ENCODE measurements at places on chromosomes 3 and 15.

GRCh38 chr3:42666577-42666998 is 13.1 kb downstream of the ZBTB47 start:
- DNase-seq = no peak

GRCh38 chr3:32495085-32495484 is 7.6 kb downstream of the CMTM6 start:
- DNase-seq = no peak

DNA sequence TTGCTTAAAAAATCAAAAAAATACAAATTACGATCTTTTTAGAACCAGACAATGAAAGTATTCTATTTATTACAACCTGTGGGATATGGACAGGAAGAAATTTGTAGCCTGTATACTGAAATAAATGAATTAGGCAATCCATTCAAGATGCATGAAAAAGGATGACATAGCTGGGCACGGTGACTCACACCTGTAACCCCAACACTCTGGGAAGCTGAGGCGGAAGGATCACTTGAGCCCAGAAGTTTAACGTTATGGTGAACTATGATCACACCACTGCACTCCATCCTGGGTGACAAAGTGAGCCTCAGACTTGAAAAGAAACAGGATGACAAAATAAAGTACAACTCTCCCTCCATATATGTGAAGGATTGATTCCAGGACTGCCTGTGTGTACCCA is 74.1 kb downstream of the MSL2 start:
- no peak for DNase-seq

GRCh38 chr3:37028329-37028728 is 35.0 kb downstream of the MLH1 start:
- DNase-seq = no peak

- DNase-seq = no peak
Observed at GRCh38 chr3:156311930-156312329, 191.6 kb downstream of the KCNAB1 start.

DNA sequence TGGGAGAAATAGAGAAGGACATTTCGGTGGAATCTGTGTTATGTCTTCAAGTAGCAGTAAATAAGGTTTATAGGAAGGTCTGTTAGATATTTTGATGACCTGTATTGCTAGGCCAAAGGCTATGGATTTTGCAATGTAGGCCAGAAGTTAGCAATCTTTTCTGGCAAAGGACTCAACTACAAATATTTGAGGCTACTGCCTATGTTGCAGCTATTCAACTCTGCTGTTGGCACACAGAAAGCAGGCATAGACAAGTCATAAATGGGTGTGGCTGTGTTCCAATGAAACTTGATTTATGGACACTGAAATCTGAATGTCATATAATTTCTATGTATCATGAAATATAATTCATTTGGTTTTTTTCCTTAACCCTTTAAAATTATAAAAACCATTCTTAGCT is 438.7 kb upstream of the C2CD4B start:
- no peak for DNase-seq

DNA sequence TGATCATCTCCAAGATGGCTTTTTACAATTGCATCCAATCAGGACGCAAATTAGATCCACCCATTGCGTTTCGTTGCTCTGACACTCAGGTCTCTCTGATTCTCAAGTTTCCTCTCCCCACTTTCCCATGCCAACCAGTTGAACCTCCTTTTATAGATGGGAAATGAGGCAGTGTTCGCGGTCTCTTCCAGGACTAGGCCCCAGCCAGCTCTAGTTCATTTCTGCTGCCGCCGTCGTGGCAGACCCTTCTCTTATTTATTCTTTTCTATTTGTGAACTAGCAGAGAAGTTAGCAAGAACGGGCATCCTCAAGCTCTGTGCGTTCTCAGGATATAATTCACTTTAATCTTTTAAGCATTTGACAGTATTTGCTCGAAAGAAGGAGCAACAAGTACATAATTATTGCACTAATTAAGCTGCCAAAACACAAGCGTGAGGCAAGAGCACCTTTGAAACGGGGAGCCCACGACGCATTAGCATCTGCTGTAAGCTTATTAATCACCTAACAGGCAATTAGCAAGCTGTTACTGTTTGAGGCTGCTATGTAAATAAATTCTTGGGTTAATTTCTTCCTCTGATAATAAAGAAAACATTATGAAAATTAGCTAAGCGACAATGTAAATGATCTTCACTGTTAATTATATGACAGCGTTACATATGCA is 246.4 kb upstream of the TLE3 start:
- DNase-seq = peak; percentile 51

DNA sequence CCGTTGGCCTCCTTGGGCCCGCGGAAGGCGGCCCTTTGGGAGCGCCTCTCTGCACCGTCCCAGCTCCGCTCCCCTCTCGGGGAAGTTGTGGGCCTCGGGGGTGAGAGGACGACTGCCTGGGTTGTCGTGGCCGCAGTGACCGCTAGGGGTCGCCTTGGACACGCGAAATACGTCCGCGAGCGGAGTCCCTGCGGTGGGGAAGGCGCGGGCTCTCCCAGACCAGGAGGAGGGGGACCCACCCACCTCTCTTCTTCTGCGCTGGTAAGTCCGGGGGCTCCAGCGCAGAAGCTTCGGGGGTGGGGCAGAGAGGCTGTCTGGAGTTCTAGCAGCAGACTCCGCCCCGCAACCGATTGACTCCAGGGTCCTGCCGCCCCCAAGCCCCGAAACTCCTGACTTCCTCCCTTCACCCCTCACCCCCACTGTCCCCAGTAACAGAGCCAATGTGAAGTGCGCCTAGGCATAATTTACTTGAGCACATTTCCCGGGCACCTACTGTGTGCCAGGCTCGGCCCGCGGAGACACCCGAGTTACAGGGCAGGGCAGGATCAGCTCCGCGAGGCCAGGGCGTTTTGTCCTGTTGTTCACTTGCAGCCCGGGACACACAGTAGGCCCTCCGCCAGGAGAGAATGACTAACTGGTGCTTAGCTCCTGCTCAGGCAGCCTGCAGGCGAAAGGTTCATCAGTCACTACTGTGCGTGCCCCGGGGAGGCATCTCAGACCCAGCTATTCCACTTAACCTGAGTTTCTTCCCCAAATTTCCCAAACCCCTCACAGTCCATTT is 32.8 kb downstream of the DNASE1L3 start:
- no peak for DNase-seq

- no peak for DNase-seq
Observed at GRCh38 chr15:52337198-52337853, 41.7 kb upstream of the MYO5C start.

DNA sequence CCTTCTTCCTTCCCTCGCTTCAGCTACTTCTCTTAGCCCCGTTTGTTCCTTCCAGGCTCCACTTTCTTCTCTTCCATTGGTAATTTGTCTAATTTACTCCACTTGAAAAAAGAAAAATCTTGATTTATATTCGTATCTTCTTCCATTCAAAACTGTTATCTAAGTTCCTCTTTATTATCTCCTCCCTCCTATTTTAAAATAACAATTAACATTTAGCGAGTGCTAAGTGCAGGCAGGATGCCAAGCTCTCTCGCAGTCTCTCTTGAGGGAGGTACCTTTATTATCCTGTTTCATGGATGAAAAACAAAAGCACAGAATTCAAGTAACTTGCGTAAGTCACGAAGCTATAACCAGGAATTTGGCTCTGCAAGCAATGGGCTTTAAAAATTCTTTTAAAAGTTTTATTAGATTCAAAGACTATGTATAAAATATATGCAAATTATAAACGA is 418.9 kb upstream of the NAALADL2 start:
- peak; percentile 68 for DNase-seq

GRCh38 chr3:132090921-132091320 is 56.1 kb upstream of the CPNE4 start:
- DNase-seq = no peak

DNA sequence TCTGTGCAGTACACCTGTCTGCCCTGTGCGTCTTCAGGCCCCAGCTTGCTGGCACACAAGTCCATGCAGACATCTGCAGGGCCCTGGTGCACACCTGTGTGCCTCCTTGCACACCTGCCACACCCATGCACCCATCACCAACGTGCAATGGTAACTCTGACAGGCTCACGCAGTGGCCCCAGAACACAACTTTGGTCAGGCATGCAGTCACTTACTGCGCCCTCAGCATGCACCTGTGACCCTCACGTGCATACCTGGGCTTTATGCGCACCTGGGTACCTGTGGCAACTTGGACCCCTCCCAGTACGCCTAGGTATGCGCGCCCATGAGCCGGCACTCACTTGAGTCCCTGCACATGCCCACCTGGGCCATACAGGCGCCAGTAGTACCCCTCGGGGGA is 1.7 kb downstream of the PLXND1 start:
- DNase-seq = no peak

DNA sequence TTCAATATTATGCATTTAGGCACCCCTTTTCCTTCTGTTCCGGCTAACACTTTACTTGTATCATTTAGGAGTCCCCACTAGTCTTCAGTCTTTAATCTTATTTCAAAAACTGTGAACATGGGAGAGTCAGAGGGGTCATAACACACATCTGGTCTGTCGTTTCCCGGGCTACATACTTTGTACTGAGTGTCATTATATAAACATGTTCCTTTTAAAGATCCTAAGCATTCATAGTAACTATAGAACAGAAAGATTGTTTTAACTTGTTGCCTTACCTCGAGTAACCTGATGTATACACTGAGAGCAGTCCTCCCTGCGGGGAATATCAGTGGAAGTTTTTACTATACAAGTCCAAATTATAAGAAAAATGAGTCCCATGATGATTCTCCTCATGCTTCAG is 78.2 kb upstream of the VEPH1 start:
- DNase-seq = no peak

GRCh38 chr3:52434491-52435115 is 10.3 kb downstream of the SEMA3G start:
- DNase-seq = no peak

DNA sequence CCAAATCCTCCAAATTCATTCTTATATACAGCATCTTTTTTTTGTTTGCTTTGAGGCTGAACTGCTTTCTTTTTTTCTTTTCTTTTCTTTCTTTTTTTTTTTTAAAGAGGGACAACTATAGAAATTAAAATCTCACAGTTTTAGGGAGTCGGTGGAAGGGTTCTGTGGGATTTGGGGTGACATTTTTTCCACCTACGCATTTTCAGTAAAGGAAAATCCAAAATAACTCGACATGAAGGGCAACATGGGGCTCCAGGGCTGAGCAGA is 3.0 kb upstream of the FEZF2 start:
- DNase-seq = no peak

- DNase-seq = no peak
Observed at GRCh38 chr15:53569751-53570480, 189.5 kb downstream of the WDR72 start.

DNA sequence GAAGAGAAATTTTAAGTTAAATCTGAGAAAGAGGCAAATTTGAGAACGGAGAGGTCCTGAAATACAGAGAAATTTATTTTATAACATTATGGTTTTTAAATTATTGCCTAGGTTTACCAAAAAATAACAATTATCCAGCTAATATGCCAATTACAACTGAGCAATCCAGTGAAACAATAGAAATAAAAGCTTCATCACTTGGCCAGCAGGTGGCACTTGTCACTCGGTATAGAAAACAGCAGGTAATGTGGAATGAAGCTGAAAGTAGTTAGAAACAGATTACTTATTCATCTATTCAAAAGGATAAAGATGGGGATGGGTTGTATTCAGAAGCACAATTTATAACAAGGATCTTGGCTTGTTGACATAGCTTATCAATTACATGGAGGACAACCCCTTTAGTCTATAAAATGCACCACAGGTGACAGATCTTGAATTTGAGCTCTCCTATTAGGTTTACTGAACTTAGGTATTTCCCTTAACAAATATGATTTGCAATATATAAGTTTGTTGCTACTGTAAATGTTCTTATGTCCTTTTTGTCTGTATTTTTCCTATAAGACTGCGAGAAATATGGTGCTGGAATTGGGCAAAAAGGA is 70.1 kb upstream of the GUCA1C start:
- peak; percentile 52 for DNase-seq

- DNase-seq = no peak
Observed at GRCh38 chr15:69712991-69713390, 260.4 kb downstream of the RPLP1 start.

GRCh38 chr3:60584250-60584649 is 667.0 kb downstream of the FHIT start:
- no peak for DNase-seq

DNA sequence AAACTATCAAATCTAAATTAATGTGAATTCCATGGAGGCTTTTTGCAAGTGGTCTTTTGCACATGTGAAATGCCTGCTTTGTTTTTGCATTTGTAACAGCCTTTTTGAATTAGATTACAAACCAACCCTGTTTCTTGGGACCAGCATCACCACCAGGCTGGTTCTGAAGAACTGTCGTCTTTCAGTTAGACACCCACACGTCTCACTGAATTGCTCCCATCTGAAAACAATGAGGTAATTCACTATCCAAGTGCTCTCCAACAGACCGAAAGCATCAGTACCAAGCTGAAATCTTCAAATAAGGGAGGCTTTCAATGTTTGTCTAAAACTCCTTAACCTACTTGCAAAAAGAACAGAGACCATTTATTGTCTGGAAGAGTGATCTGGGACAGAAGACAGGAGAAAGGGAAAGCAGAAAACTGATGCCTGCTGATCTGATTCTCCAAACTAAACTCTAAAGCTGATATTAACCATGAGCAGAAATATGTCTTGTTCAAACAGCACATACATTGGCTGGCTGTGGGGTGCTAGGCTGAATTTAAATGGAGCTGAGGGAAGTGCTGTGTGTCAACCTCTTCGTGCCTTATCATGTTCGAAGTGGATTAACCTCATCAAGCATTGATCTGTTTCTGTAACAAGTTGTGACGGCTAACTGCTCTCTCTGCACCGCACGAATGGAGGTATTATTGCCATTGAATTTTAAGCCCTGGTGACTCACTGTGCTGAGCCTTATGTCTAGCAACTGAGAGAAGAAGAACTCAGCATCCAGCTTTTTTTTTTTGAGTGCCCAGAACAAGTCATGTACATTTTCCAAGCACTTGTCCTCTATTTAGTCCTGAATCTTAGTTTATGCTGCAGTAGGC is 213.7 kb upstream of the P2RY1 start:
- DNase-seq = no peak

GRCh38 chr3:45583021-45583851 is 11.3 kb upstream of the LIMD1 start:
- DNase-seq = no peak

DNA sequence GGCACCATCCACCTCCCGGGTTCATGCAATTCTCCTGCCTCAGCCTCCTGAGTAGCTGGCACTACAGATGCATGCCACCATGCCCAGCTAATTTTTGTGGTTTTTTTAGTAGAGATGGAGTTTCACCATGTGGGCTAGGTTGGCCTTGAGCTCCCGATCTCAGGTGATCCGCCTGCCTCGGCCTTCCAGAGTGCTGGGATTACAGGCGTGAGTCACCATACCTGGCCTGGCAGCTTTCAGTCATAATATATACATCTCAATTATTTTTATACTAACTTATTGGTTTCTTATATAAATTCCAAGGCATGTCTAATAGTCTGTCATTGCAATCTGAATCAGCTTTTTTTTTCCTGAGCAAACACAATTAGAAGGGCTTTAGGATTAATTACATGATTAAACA is 74.0 kb upstream of the CCNL1 start:
- DNase-seq = no peak

- no peak for DNase-seq
Observed at GRCh38 chr15:55008421-55008820, 188.3 kb downstream of the RSL24D1 start.
